Activated naive CD4-positive, alpha-beta T cell (primary cell): ENCODE measurements at places on chromosomes 5 and 9.

- no peak for DNase-seq
Measured at GRCh38 chr9:37300620-37301019, 121.9 kb upstream of the GRHPR start.

GRCh38 chr5:133681896-133682295 is 69.6 kb upstream of the FSTL4 start:
- no peak for DNase-seq

- no peak for DNase-seq
Measured at GRCh38 chr9:125190361-125190801, 778 bp upstream of the PPP6C start.

GRCh38 chr9:124041817-124042116 is 30.2 kb downstream of the LHX2 start:
- no peak for DNase-seq

- no peak for DNase-seq
Measured at GRCh38 chr9:130045725-130046450, 2.9 kb upstream of the FNBP1 start.

GRCh38 chr5:124707520-124707919 is 38.9 kb downstream of the ZNF608 start:
- no peak for DNase-seq

GRCh38 chr9:80586786-80587330 is 1015.1 kb downstream of the TLE4 start:
- no peak for DNase-seq

DNA sequence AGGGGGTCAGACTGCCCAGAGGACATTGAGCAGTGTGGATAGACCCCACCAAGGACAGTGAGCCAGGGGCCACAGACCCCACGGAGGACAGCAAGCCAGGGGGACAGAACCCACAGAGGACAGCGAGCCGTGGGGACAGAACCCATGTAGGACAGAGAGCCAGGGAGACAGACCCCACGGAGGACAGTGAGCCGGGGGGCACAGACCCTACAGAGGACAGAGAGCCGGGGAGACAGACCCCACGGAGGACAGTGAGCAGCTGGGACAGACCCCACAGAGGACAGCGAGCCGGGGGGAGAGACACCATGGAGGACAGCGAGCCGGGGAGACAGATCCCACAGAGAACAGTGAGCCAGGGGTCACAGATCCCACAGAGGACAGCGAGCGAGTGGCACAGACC is 3.4 kb upstream of the ZDHHC11 start:
- no peak for DNase-seq

- DNase-seq: no peak
Measured at GRCh38 chr5:168295574-168296201, 4.2 kb downstream of the WWC1 start.
